ENCODE measurements at places on chromosomes 4 and X. TPM values are rescaled to one million over a fixed set of nuclear protein-coding genes. Genes with fewer than 3 reads are reported as not detected.

SLC10A6 gene
- not detected for total RNA-seq

- H3K36me3 ChIP-seq: no peaks in the 10 kb centered on the region
- H3K4me3 ChIP-seq: peak overlapping the region; percentile 76
- peak overlapping the region; percentile 78 for H3K27ac ChIP-seq
- DNase-seq: no peak
- no peaks in the 10 kb centered on the region for H3K27me3 ChIP-seq
Observed at GRCh38 chr4:140754918-140755773, 1.0 kb downstream of the TBC1D9 start.

ZNF280C gene
- total RNA-seq: 12.9 TPM

- H3K4me3 ChIP-seq: no peak overlapping the region
- H3K27me3 ChIP-seq: no peaks in the 10 kb centered on the region
- no peaks in the 10 kb centered on the region for H3K36me3 ChIP-seq
- peak; percentile 2 for DNase-seq
- H3K4me1 ChIP-seq: no peaks in the 10 kb centered on the region
Observed at GRCh38 chr4:125283707-125284279, 31.0 kb upstream of the FAT4 start.

- H3K4me3 ChIP-seq: no peak overlapping the region
- no peak overlapping the region for H3K27ac ChIP-seq
- H3K4me1 ChIP-seq: no peaks in the 10 kb centered on the region
- H3K27me3 ChIP-seq: no peaks in the 10 kb centered on the region
- DNase-seq: no peak
- no peaks in the 10 kb centered on the region for H3K36me3 ChIP-seq
Observed at GRCh38 chr4:184477201-184477999, 3.0 kb upstream of the IRF2 start.

MAGED4 gene
- total RNA-seq: 0.74 TPM

CXorf49 gene
- total RNA-seq: not detected

NR3C2 gene
- 0.26 TPM for total RNA-seq

- DNase-seq: no peak
- H3K4me3 ChIP-seq: no peak overlapping the region
- H3K4me1 ChIP-seq: no peaks in the 10 kb centered on the region
- H3K36me3 ChIP-seq: no peaks in the 10 kb centered on the region
- no peak overlapping the region for H3K27ac ChIP-seq
- H3K27me3 ChIP-seq: no peaks in the 10 kb centered on the region
Observed at GRCh38 chr4:169573889-169574288, 38.5 kb downstream of the NEK1 start.

DNA sequence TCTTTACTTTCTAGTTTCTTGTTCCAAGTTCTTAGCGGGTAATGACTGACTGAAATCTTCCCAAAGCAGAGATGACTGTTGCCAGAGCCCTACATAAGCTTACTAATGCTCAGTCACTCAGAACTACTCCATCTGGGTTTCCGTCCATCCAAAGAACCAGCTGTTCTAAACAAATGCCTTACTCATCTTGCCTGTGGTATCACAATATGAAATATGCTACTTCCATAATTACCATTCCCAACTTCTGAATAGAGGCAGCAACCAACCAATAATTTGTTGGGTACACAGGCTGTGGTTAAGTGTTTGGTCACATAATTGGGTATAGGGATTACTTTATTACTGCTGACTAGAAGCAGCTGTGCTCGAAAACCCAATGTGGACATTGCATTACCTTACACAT, 930.2 kb upstream of the DIAPH2 start:
- no peaks in the 10 kb centered on the region for H3K4me1 ChIP-seq
- H3K4me3 ChIP-seq: no peak overlapping the region
- no peaks in the 10 kb centered on the region for H3K36me3 ChIP-seq
- no peak overlapping the region for H3K27ac ChIP-seq

ARAF gene
- 87.9 TPM for total RNA-seq

- no peak overlapping the region for H3K4me3 ChIP-seq
- DNase-seq: no peak
- no peaks in the 10 kb centered on the region for H3K27me3 ChIP-seq
- no peaks in the 10 kb centered on the region for H3K36me3 ChIP-seq
- no peaks in the 10 kb centered on the region for H3K4me1 ChIP-seq
- no peak overlapping the region for H3K27ac ChIP-seq
Observed at GRCh38 chrX:150504397-150505182, 63.8 kb upstream of the MTM1 start.

OTUD6A gene
- not detected for total RNA-seq

ASMT gene
- total RNA-seq: not detected

DNA sequence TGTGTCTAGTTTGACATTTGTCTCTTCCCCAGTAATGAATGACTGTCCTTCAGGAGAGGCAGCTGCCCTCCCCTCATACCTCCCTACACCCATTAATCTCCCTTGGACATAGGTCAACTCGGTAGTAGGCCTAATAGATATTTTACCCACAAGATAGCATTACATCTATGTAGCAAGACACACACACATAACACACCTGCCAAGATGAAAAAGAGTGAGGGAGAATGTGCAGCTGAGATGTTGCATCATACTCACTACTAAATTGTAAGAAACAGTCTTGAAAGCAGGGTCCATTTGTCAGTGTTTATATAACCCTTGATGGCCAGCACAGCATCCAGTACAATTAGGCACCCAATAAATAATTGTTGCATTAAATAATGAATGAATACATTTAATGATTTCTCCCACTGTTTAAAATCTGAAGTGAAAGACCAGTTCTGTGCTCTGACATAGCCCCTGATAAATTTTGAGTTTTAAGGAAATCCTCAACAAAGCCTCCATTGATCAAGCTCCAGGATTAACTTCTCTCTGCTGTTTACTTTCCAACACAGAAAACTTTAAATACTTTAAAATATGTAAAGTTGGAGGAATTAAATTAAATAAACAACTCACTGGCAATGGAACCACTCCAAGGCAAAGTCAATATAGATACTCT, 440.8 kb upstream of the RASGEF1B start:
- H3K4me1 ChIP-seq: no peaks in the 10 kb centered on the region
- H3K27me3 ChIP-seq: no peaks in the 10 kb centered on the region
- no peak overlapping the region for H3K4me3 ChIP-seq
- DNase-seq: no peak
- H3K27ac ChIP-seq: no peak overlapping the region
- no peaks in the 10 kb centered on the region for H3K36me3 ChIP-seq

DNA sequence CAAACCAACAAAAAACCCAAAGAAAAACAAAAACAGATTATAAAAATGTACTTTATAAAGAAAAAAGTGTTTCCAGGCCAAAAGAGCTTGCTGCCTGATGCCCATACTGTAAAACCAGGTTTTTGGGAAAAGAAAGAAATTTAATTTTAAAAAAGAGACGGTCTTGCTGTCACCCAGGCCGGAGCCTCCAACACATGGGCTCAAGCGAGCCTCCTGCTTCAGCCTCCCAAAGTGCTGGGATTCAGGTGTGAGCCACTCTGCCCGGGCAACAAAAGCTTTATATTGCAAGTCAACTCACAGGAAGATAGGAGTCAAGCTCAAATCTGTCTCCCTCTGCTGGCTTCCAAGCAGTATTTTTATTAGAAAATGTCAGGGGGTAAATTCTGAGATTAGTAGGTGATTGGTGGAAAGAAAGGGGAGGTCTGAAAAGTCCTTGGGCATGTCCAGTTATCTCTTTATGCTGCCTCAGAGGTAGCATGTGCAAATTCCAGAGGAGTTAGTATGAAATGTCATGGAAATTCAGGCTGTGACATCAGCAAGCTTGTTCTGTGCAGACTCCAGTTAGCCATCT, 39.4 kb downstream of the MGST2 start:
- H3K36me3 ChIP-seq: no peaks in the 10 kb centered on the region
- H3K4me1 ChIP-seq: no peaks in the 10 kb centered on the region
- H3K4me3 ChIP-seq: no peak overlapping the region
- no peak for DNase-seq

DNA sequence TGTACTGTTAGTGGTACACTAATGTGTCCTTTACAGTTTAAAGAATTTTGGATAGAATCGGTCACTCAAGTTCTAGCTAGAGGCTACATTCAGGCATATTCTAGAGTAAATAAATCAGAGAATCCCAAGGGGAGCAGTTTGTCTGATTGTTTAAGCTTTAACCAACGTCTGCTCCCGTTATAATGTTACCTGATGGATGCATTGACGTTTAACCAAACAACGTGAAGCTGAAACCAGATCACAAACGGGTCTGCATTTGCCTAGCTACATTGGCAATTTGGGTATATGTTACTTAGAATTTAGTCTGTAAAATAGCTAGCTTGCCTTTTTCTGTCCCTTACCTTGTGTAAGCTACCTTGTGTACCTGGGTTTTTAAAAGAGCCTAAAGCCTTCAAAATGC, 1.6 kb downstream of the PI4K2B start:
- H3K36me3 ChIP-seq: no peaks in the 10 kb centered on the region
- peaks cover 5% of the 10 kb centered on the region for H3K4me1 ChIP-seq
- DNase-seq: no peak
- H3K27ac ChIP-seq: peak overlapping the region; percentile 85
- H3K27me3 ChIP-seq: no peaks in the 10 kb centered on the region

GRCh38 chrX:101659601-101660063, at the start of gene ARMCX2:
TSS of gene ARMCX2 (minus strand) at chrX:101659850. CDS start at chrX:101657588, 2,262 bp downstream.
- H3K27ac ChIP-seq: peak within 1 kb of the TSS; percentile 54
- H3K36me3 ChIP-seq: no peaks in the 10 kb centered on the region
- H3K4me1 ChIP-seq: no peaks in the 10 kb centered on the region
- peaks cover 10% of the 10 kb centered on the region for H3K27me3 ChIP-seq

DNA sequence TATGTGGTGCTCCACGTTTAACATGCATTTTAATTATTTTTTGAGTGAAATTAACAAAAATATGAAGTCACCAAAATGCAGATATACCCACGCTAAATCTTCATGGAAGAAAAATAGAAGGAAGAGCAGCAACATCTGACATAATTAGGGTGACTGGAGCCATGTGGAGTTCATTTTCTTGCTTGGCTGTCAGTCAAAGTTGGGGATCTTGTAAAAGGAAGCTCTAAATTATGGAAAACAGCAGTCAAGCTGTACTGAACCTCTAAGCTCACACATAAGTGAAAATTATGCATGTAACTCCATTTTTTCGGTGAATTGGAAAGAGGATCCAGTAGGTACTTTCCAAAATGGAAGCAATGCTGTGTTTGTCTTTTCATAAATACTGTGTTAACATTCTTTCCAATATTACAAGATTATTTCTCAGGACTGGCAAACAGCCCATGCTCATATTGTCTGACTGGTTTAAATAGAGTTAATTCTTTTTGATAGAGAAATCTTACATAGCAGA, 9.7 kb upstream of the PDGFC start:
- DNase-seq: no peak
- no peaks in the 10 kb centered on the region for H3K36me3 ChIP-seq
- H3K27me3 ChIP-seq: no peaks in the 10 kb centered on the region
- no peak overlapping the region for H3K4me3 ChIP-seq
- H3K27ac ChIP-seq: no peak overlapping the region
- no peaks in the 10 kb centered on the region for H3K4me1 ChIP-seq

GRCh38 chr4:102642631-102643298, 118.0 kb downstream of the MANBA start:
- H3K27me3 ChIP-seq: no peaks in the 10 kb centered on the region
- no peak overlapping the region for H3K27ac ChIP-seq
- no peak for DNase-seq
- no peaks in the 10 kb centered on the region for H3K36me3 ChIP-seq

GRCh38 chr4:2948895-2949781, 14.1 kb downstream of the NOP14 start:
- no peak overlapping the region for H3K4me3 ChIP-seq
- no peaks in the 10 kb centered on the region for H3K4me1 ChIP-seq
- no peak for DNase-seq
- no peaks in the 10 kb centered on the region for H3K27me3 ChIP-seq
- peaks cover 17% of the 10 kb centered on the region for H3K36me3 ChIP-seq

SSX1 gene
- total RNA-seq: 0.13 TPM

GRCh38 chr4:4432341-4433125, 45.6 kb downstream of the NSG1 start:
- no peak overlapping the region for H3K27ac ChIP-seq
- H3K27me3 ChIP-seq: no peaks in the 10 kb centered on the region
- no peaks in the 10 kb centered on the region for H3K36me3 ChIP-seq
- H3K4me1 ChIP-seq: no peaks in the 10 kb centered on the region

PCDH19 gene
- 0.08 TPM for total RNA-seq

GRCh38 chr4:1242506-1243450, 6.2 kb downstream of the CTBP1 start:
- H3K27ac ChIP-seq: no peak overlapping the region
- H3K4me3 ChIP-seq: no peak overlapping the region

GRCh38 chr4:153063490-153063889, 127.4 kb downstream of the FHDC1 start:
- H3K27ac ChIP-seq: no peak overlapping the region
- H3K36me3 ChIP-seq: no peaks in the 10 kb centered on the region
- DNase-seq: no peak
- no peak overlapping the region for H3K4me3 ChIP-seq
- H3K4me1 ChIP-seq: no peaks in the 10 kb centered on the region
- H3K27me3 ChIP-seq: no peaks in the 10 kb centered on the region

DGKK gene
- total RNA-seq: not detected

DNA sequence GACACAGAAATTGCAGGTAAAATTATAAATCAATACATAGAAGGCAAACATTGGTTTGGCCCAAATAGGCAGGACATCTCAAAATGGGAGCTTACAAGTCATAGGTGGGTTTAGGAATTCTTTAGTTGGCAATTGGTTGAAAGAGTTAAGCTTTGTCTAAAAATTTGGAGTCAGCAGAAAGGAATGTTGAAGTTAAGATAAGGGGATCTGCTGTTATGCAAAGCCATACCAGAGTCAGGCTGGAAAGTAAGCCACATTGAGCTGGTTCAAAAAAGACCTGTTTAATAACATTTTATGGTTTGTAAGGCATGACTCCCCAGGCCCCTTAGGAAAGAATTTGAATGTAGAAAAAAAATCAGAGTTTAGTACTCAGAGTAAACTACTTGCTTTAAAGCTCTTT, 92.6 kb downstream of the IL13RA2 start:
- H3K27me3 ChIP-seq: no peaks in the 10 kb centered on the region
- no peak overlapping the region for H3K4me3 ChIP-seq
- no peaks in the 10 kb centered on the region for H3K36me3 ChIP-seq
- H3K27ac ChIP-seq: no peak overlapping the region

BCORL1 gene
- 67.4 TPM for total RNA-seq

- no peaks in the 10 kb centered on the region for H3K27me3 ChIP-seq
- no peak for DNase-seq
- H3K36me3 ChIP-seq: no peaks in the 10 kb centered on the region
- H3K27ac ChIP-seq: no peak overlapping the region
- H3K4me1 ChIP-seq: no peaks in the 10 kb centered on the region
Observed at GRCh38 chr4:140408974-140409373, 18.5 kb downstream of the CLGN start.

GRCh38 chrX:65034292-65034667, 58.0 kb upstream of the ZC4H2 start:
- DNase-seq: no peak
- peaks cover 4% of the 10 kb centered on the region for H3K4me1 ChIP-seq
- H3K27ac ChIP-seq: peak overlapping the region; percentile 79
- H3K27me3 ChIP-seq: no peaks in the 10 kb centered on the region
- peak overlapping the region; percentile 66 for H3K4me3 ChIP-seq

GRCh38 chr4:22764183-22764582, 71.4 kb downstream of the GBA3 start:
- no peaks in the 10 kb centered on the region for H3K4me1 ChIP-seq
- no peaks in the 10 kb centered on the region for H3K36me3 ChIP-seq
- H3K4me3 ChIP-seq: no peak overlapping the region
- no peak overlapping the region for H3K27ac ChIP-seq
- no peaks in the 10 kb centered on the region for H3K27me3 ChIP-seq

LEF1 gene
- total RNA-seq: 0.54 TPM

CLIC2 gene
- 0.80 TPM for total RNA-seq

- no peak overlapping the region for H3K27ac ChIP-seq
- DNase-seq: no peak
- no peak overlapping the region for H3K4me3 ChIP-seq
- H3K36me3 ChIP-seq: no peaks in the 10 kb centered on the region
- no peaks in the 10 kb centered on the region for H3K4me1 ChIP-seq
Observed at GRCh38 chr4:124573056-124573455, 139.5 kb downstream of the ANKRD50 start.

UGT2B15 gene
- total RNA-seq: 0.13 TPM

ADH6 gene
- 0.18 TPM for total RNA-seq

Data from Panc1 (cell line).